ENCODE measurements at places on chromosomes 7 and 10.

GRCh38 chr7:128155100-128155740 is 85.9 kb upstream of the LEP start:
- DNase-seq, result no peak

GRCh38 chr10:19971343-19972052 is 155.3 kb downstream of the PLXDC2 start:
- DNase-seq, result no peak

DNA sequence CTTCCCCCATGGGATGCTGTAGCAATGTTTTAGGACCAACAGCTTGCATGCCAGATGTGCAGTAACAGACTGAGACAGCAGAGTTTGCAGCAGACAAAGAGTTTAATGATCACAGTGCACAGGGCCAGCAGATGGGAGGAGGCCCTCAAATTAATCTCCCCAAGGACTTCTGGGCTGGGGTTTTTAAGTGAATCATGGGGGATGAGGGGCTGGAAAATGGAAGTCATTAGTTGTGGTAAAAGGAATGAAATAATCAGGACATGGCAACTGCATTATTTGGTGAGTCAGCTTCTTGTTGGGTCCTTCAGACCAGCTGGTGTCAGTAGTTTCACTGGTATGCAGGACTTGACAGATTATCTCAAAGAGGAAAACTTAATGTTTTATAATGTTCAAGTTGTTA is 12.6 kb upstream of the NRBF2 start:
- DNase-seq, result no peak

GRCh38 chr7:85614684-85615083 is 427.8 kb upstream of the SEMA3D start:
- DNase-seq, result no peak

GRCh38 chr10:86182150-86182549 is 184.4 kb downstream of the GRID1 start:
- DNase-seq, result peak; percentile 93

GRCh38 chr7:157250605-157251228 is 86.1 kb upstream of the DNAJB6 start:
- peak; percentile 57 for DNase-seq

DNA sequence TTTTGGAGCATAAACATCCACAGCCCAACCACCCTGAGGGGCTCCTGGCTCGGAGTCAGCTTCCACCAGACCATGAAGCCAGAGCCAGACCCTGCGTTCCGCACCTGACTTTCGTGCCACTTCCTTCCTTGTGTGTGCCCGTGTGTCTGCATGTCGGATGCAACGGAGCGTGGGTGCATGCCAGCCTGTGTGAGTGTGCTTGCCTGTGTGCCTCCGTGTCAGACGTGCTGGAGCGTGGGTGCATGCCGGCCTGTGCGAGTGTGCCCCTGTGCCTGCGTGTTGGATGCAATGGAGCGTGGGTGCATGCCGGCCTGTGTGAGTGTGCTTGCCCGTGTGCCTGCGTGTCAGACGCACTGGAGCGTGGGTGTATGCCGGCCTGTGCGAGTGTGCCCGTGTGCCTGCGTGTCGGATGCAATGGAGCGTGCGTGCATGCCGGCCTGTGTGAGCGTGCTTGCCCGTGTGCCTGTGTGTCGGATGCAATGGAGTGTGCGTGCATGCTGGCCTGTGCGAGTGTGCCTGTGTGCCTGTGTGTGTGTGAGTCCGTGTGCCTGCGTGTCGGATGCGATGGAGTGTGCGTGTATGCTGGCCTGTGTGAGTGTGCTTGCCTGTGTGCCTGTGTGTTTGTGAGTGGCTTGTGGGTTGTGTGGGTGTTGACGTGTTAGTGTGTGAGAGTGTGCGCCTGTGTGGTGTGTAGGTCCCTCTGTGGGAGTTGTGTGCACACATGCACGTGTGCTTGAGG is 28.1 kb upstream of the KNDC1 start:
- peak; percentile 37 for DNase-seq

DNA sequence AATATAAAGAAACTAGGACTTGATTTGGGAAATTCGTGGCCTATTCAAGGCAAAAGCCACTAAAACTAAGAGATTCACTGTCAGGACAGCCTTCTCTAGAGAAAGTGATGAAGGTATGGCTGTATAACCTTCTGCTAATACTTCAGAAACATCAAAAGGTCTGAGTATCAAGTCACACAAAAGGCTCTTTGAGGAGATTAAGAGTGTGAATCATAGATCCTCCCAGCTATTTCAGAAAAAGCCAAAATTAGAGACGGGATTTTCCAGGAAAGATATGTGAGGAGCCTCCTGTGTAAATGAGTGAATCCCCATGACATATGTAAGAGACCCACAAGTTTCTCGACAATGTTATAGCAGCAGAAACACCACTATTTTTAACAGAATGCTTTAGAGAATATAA is 56.2 kb downstream of the UBE3C start:
- DNase-seq, result no peak

DNA sequence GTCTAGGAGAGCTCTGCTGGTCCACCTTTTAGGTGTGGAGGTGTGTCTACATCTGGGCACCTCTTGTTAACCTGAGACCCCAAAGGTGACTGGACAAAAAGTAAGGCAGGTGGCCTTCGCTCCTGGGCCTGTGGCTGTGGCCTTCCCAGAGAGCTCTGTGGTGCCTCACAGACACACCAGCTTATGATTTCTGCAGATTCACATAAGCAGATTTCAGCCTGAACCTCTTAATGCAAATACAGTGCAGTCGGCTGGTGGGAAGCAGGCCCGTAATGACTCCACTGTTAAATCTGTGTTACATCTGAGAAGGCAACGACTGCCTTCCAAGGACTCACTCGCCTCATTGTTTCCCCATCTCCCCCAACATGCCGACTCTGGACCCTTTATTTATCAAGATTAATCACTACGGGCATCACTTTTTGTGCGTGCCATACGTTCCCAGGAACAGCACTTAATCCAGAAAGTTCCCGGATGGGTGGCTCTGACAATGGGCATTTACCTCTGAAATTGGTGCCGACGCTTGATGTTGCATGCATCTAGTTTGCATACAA is 119.8 kb downstream of the EBF3 start:
- DNase-seq, result no peak

- no peak for DNase-seq
Observed at GRCh38 chr10:86330778-86331763, 35.5 kb downstream of the GRID1 start.

- no peak for DNase-seq
Observed at GRCh38 chr7:12391922-12392615, 11.6 kb downstream of the VWDE start.

DNA sequence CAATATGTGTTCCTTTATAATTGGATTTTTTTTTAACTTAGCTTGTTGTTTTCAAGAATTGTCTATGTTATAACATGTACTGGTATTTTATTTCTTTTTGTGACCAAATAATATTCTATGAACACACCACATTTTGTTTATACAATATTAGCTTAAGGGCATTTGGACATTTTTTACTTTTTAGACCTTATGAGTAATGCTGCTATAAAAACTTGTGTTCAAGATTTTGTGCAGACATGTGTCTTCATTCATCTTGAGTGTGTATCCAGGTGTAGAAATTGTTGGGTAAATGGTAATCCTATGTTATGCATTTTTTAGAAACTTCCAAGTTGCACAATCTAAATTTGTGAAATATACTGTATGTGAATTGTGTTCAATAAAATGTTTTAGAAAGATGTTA is 936.7 kb downstream of the CCSER2 start:
- DNase-seq, result no peak

DNA sequence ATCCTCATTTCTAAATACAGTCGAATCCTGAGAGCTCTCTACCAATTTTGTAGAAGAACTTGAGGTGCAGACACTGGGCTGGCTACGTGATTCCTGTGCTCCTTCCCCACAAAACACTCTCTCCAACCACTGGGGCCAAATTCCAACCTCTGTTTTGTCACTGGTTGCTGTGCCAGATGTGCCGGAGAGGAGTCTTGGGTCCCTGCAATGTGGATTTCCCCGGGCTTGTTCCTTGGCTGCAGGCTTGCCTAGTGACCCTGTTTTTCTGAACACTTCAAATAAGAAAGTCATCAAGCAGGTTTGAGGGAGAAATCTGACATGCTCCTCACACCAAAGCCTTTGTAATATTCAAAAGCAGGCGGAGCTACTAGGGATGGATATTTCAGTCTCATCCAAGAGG is 44.4 kb upstream of the AGBL3 start:
- DNase-seq, result no peak

- DNase-seq, result no peak
Observed at GRCh38 chr10:11667756-11668155, 56.3 kb upstream of the USP6NL start.

DNA sequence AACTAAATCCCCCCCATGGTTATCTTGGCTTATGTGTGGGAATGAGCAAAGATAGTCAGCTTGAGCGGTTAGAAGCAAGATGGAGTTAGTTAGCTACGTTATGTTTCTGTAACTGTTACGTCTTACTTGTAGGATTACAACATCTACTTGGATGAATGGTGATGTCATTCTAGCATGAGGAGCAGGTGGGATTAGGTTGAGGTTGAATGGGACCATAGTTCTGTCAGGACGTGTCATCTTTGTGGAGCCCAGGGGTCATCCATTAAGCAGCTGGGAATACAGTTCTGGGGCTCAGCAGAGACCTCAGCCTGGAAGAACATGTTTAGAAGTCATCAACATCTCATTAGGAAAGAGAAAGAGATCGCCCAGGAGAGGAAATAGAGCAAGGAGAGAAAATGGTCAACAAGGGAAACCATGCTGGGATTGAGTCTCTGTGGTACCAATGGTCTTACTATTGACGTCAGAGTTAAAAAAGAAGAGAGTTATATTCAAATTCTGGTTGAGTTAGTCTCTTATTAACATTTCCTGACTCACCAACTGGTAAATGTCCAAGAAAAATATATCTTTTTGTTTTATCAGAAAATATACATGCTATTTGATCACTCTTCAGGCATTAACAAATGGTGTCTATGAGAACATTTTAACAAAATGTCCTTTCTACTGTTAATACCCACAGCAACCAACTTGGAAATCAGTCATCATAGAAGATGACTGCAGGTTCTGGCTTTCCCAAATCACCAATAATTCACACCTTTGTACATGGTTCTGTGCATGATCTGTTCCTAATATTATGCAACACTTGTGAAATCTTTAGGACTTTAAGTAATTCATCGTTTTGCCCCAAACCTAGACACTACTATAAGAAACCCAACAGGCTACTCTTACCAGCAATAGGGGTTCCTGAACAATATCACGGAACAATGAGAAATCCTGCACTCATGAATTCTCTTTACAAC is 96.9 kb downstream of the KIAA1217 start:
- no peak for DNase-seq

DNA sequence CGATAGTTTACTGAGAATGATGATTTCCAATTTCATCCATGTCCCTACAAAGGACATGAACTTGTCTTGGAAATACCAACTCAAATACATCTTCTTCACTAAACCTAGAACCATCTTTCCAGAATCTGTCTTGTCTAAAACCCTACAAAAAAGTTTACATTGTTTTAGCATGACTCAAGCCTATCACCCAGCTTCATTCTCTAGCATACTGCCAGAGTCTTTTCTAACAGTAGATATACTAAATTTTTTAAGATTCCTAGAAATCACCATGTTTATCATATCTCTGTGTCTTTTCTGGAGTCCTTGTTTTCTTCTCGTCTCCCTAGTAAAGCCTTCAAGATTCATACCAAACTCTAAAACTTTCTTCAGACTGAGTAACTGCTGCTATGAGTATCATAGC is 129.7 kb downstream of the SEMA3E start:
- no peak for DNase-seq

DNA sequence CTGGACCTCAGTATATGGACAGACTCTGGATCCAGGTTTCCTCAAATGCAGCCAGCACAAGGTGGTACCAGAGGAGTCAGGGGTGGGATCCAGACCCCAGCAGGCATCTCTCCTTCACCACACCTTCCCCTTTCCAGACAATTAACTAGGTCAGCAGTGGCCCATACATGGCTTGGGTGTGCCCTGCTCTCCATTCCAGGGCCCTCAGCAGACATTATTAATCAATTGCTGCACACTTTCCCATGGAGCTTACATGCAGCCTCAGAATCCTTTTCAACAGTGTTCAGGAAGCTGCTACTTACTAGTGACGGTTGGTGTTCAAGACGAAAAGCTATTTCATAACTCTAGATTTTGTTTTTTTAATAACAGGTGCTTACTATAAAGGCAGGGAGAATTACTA is 6.0 kb downstream of the COL13A1 start:
- DNase-seq, result no peak

GRCh38 chr7:13651167-13651566 is 338.3 kb downstream of the ETV1 start:
- DNase-seq, result no peak

DNA sequence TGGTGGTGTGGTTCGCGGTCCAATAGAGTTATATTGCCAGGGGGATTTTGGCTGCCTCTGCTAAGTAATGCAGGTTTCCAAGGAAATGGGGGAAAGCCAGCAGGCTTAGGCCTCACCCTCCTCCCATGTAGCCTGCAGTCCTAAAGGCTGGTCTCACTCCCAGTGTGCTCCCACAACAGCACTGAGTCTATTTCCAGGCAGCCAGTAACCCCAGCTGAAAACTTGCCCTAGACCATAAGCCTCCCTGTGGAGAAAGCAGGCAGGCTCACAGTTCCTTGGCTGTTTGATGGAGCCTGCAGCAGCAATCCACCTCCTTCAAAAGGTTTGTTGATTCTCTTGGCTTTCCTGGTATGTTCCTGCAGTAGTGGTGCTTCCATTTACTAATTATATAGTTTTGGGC is 220.0 kb upstream of the ZNF804B start:
- DNase-seq, result no peak

DNA sequence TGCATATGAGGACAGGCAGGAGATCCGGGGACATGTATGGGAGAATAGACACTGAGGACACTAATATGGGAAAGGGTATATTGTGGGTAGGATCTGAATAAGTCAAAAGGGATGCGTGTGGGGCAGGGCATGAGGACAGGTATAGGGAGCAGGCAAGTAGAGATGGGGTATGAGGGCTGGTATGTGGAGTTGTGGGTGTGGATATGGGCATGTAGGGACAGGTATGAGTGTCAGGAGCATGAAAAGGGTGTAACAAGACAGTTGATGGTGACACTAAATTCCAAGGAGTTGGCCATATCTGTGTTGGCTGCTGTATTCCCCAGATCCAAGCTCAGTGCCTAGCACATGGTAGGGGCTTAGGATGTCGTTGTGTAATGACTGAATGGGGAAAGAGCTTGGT is 84.4 kb upstream of the PAX2 start:
- DNase-seq, result no peak

- DNase-seq, result no peak
Observed at GRCh38 chr7:77783111-77783510, 15.1 kb downstream of the TMEM60 start.

DNA sequence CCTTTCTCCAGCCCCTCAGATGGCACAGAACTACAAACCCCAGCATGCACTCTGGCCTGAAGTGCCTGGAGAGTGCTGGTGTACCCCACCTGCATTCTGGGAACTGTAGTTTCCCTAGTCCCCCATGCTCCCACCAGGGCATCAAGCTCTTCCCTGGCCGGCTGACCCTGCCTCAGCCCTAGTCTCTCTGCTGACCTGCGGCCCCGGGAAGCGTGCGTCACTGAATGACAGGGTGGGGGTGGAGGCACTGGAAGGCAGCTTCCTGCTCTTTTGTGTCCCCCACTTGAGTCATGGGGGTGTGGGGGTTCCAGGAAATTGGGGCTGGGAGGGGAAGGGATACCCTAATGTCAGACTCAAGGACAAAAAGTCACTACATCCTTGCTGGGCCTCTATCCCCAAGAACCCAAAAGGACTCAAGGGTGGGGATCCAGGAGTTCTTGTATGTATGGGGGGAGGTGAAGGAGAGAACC is 2.1 kb downstream of the NOS3 start:
- DNase-seq, result peak; percentile 46

GRCh38 chr7:69419934-69420333 is 178.3 kb upstream of the AUTS2 start:
- no peak for DNase-seq
